ENCODE measurements at places on chromosomes 1 and 21. TPM values are rescaled to one million over a fixed set of nuclear protein-coding genes. Genes with fewer than 3 reads are reported as not detected.

KLHDC8A gene
- total RNA-seq: not detected

SLC45A1 gene
- total RNA-seq: 2.9 TPM

NUAK2 gene
- total RNA-seq: 1.9 TPM

CLCA1 gene
- total RNA-seq: not detected

NKAIN1 gene
- total RNA-seq: 4.6 TPM

RGS1 gene
- total RNA-seq: 1.0 TPM

TLCD4 gene
- total RNA-seq: 11.6 TPM

SLC25A34 gene
- total RNA-seq: 17.2 TPM

GABRD gene
- not detected for total RNA-seq

SPOCD1 gene
- total RNA-seq: not detected

ADAMTS5 gene
- total RNA-seq: 7.6 TPM

CD101 gene
- total RNA-seq: not detected

KANK4 gene
- total RNA-seq: not detected

CNR2 gene
- not detected for total RNA-seq

RIPK4 gene
- total RNA-seq: not detected

AMPD1 gene
- total RNA-seq: 70.8 TPM

SV2A gene
- total RNA-seq: 0.56 TPM

AMIGO1 gene
- total RNA-seq: 16.5 TPM

DDR2 gene
- total RNA-seq: 9.8 TPM

BLACAT1 gene
- not detected for total RNA-seq

FAM151A gene
- total RNA-seq: not detected

FMOD gene
- total RNA-seq: 6.5 TPM

FGGY gene
- 28.9 TPM for total RNA-seq

LGR6 gene
- not detected for total RNA-seq

ESPN gene
- 0.41 TPM for total RNA-seq

SAMSN1 gene
- total RNA-seq: 0.82 TPM

MFAP2 gene
- 1.8 TPM for total RNA-seq

RGS7 gene
- total RNA-seq: not detected

RCSD1 gene
- 6.0 TPM for total RNA-seq

FBLIM1 gene
- total RNA-seq: 3.8 TPM

MIXL1 gene
- not detected for total RNA-seq

EDN2 gene
- not detected for total RNA-seq

VCAM1 gene
- 0.72 TPM for total RNA-seq

FAM177B gene
- total RNA-seq: not detected

TMPRSS15 gene
- not detected for total RNA-seq

RXFP4 gene
- total RNA-seq: not detected

TMEM79 gene
- 1.5 TPM for total RNA-seq

KRTAP13-2 gene
- not detected for total RNA-seq

NEK2 gene
- total RNA-seq: not detected

BTBD8 gene
- 3.4 TPM for total RNA-seq

CFAP141 gene
- not detected for total RNA-seq
